ENCODE measurements at places on chromosomes 2 and 18.

GRCh38 chr2:174778085-174778981, 14.1 kb upstream of the CHRNA1 start:
- peak; percentile 44 for DNase-seq

GRCh38 chr2:34604164-34604563, 1005.1 kb upstream of the FAM98A start:
- no peak for DNase-seq

- no peak for DNase-seq
Measured at GRCh38 chr2:208669394-208669793, 262.8 kb downstream of the PTH2R start.

DNA sequence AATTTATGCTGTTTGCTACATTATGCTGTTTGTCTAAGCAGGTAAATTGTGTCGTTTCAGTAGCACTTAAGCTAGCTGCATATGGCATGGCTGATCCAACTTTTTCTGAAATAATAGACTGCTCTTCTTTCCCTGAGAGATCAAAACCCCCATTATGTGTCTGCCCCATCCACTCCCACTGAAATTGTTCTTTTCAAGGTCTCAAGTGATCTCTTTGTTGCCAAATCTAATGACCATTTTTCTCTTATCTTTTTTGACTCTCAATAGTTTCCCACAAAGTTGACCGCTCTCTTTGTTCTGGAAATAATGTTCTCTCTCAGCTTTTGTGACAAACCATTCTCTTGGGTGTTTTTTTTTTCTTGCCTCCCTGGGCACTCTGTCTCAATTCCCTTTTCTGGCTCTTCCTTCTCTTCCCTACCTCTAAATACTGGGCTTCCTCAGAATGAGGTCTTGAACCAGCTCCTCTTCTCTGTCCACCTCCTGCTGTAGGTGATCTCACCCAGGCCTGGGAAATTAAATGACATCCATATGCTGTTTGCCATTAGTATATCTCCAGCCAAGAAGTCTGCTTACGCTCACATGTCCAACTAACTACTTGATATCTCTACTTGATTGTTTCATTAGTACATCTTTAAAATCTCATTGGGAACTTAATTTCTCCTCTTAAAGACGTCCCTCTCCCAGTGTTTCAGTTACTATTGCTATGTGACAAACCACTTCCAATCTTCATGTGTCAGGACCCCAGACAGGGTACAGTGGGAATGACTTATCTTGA, 107.3 kb upstream of the TLK1 start:
- DNase-seq, result no peak

GRCh38 chr2:235779444-235779896, 285.6 kb downstream of the AGAP1 start:
- peak; percentile 31 for DNase-seq

GRCh38 chr18:78926243-78926615, 53.4 kb upstream of the SALL3 start:
- DNase-seq, result no peak

DNA sequence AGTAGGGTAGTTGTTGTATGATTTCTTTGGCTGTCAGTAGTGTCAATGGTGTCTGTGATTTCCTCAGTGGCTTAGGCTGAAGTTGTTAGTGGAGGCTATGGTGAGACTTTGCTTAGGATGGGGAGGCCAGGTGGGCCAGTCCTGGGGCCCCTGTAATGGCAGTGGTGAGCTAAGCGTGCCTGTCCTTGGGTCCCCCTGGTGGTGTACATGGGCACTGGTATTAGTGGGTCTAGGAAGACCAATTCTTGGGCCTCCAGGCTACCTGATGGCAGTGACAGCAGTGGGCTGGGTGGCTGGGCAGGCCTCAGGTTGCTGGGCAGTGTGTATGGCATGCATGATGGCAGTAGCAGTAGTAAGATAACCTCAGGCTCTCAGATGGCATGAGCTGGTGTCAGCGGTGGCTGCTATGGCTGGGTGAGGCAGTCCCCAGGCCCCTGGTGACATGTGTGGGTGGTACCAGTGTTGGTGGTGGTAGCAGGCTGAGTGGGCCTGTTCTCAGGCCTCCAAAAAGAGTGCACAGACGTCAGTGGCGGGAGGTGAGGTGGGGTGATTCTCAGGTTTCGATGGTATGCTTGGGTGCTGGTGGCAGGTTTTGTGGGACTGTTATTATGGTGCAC, 103.2 kb downstream of the KLHL14 start:
- no peak for DNase-seq

DNA sequence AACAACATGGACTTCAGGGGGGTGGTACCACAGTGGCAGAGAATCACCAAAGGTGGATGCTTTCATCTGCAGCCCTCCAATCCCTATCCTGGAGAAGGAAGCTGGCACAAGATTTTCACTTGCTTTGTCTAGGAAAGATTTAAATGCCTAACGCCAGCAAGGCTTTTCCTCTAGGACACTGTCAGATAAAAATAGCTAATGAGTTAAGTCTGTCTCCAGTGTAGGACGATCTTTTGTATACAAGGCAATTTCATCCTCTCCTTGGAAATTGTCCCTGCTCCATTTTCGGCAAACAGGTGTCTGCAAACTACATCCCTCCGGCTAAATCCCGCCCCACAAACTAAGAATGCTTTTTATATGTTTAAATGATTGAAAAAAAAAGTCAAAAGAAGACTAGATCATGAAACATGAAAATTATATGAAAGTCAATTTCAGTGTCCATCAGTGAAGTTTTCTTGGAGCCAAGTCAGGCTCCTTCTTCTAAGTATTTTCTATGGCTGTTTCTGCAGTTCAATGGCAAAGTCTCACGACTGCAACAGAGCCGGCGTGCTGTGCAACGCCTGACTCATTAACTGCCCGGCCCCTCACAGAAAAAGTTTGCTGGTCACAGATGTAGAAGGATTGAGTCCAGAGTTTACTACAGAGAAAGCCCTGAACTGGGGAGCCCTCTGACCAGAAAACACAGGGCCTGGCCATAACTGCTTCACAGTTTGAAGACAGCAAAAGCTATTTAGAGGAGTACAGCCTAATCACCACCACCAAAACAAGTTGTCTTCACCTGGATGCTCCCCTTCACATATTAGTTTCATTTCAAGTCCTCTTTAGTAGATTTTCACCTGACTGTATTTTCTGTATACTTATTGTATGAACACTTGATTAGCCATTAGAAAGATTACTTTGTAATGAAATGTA, 52.3 kb downstream of the PIEZO2 start:
- DNase-seq, result no peak

- no peak for DNase-seq
Measured at GRCh38 chr2:188478724-188479123, 187.1 kb downstream of the GULP1 start.

DNA sequence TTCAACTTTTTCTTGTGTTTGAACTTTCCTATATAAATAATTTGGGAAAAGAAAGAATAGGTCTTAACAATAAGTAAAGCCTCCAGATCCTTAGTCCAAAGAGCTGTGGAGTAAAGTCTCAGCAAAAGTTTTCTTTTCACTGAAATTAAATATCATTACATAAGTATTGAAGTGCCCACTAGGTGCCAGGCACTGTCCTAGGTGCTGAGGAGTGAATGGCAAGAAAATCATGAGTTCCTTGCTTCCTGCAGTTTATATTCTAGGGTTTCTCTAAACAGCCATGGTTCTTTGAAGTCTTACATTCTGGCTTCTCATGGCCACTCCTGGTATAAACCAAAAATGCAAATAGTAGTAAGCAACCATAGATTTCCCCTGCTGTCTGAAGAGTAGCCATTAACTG, 59.7 kb downstream of the SPP2 start:
- DNase-seq, result no peak

DNA sequence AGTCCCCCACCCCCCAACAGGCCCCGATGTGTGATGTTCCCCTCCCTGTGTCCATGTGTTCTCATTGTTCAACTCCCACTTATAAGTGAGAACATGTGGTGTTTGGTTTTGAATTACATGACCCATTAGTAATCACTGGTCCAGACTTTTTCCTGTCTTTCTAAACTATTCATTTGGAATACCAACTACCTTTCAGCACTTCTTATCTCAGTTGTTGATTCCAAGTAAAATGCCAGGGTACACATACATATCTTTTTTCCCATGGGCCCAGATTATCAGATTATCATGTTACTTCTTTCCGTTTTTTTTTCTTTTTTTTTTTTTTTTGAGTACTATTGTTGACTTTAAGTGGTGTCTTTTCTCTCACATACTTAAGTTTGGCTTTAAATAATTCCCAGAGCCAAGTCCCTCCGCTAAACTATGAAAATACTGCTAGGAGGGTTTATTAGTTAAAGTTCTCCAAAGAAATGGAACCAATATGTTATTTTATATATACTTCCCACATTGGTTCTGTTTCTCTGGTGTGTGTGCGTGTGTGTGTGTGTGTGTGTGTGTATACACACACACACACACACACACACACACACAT, 389.3 kb downstream of the IRS1 start:
- DNase-seq, result no peak

DNA sequence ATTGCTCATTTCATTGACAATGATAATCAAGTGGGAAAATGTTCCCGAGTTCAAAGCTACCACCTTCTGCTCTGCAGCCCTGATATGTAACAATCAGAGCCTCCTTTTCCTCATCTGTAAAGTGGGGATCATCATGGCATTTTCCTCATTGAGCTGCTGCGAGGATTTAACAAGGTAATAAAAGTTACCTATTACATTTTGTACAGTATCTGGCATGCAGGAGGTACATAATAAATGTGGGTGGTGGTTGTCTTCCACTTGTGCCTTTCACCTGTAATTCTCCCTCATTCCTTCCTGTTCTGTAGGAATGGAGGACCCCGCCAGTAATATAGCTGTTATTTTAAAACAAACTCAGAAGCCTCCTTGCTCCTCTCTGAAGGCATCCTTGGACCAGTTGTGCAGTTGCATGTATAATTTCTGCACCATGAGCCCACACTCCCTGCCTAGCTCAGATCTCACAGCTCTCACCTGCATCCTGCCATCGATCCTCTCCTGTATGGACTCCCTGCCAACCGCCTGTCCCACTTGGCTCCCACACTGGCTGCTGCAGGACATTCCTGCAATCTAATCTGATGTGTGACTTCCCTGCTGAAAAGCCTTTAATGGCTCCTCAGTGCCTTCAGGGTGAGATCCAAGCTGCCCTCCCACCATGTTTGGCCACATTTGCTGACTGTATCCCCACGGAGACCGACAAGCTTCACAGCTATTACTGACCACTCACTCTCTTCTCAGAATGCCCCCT, 350.4 kb downstream of the EN1 start:
- no peak for DNase-seq

DNA sequence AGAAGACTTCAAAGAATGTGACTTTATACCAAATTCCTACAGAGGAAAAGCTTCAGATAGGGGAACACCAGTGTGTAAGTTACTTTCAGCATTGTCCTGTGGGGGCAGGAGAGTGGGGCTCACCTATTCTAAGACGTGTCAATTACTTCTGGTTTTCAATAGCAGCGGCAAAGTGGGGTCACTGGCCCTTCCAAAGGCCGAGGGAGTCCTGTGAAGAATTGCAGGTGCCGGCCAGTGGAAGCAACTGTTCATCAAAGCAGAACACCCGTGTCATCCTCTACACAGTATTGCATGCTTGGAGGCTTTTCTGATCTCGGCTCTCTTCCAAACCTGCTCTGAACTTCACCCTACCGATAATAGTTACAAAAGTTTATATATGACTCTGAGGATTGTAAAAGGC, 1176.5 kb upstream of the TMEFF2 start:
- DNase-seq, result no peak

GRCh38 chr2:85994421-85994777, 105.6 kb upstream of the ST3GAL5 start:
- DNase-seq, result no peak

DNA sequence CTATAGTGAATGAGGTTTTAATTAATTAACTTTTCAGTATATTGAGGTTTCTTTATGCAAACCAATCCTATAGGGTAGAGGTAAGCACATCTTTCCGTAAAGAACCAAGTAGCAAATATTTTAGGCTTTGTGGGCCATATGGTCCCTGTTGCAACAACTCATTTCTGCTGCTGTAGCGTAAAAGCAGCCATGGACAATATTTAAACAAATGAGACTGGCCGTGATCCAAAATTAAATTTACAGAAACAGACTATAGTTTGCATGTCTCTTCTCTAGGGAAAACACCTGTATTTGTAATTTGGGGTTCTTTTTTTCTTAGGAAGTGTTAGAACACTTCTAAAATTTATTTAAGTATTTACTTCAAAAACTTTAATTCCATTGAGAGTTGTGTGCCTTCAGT, 104.3 kb downstream of the KYNU start:
- DNase-seq, result no peak

DNA sequence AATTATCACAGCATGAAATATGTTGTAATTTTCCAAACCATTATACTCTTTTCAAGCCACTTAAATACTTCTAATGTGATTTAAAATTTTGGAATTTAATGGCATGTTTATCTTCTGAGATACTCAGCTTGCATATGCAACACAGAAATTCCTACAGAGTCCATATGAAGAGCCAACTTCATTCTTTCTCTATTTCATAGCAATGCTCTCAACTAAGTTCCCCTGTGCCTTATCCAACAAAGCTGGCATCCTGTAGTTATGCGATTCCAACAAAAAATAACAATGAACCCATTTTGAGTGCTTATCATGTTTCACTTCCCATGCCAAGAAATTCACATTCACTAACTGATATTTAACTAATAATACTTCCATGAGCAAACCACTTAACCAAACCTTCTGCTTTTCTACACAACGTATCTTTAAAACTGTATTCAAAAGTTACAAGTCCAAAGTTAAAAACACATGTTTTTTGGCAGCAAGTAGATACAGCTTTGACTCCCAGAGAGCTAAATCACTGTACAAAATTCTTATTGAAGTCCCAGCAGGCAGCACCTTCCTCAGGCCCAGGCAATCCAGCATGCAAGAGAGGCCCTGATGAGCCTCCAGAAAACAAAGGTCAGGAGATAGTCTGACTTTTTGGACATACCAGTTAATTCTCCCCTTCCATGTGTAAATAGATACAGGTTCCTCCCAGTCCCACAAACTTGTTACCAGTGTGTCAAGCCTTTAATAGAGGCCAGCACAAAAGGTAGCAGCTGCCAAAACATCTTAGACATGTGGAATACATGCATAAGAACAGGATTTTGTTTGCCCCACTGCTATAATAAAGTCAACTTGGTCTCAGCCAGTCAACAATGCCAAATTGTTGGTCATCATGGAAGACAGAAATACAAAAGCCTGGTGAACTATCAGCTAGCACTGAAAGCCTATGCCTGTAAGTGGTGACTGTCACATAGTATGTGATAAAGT, 113.1 kb upstream of the WDR75 start:
- DNase-seq, result no peak

GRCh38 chr2:44051593-44052347, 56.0 kb upstream of the LRPPRC start:
- DNase-seq, result no peak

DNA sequence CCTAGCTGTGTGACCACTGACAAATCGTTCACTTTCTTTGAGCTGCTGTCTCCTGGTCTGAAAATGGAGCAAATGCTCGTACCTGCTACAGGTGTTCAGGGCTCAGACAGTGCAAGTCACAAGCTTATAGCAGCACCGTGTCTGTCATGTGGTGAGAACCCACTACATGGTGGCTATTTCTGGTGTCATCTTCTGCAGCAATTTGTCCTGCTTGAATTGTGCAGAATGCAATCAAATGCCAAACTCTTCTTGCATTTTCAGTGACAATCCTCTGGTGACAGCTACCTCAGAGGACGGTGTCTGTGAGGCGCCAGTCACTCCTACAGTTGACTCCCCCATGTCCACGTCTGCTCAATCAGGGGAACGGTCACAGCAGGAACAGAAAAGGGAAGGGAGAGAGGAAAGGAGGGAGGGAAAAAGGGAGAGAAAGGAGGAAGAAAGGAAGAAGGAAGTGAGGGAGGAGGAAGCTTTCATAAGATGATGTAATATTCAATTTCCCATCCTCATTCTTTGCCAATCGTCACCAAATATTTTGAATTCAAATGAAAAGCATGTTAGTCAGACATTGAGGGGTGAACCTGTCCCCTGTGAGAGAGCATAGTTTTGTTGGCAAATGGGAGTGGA, 122.2 kb downstream of the BCL2 start:
- no peak for DNase-seq

Data from activated CD4-positive, alpha-beta T cell treated with anti-CD3 and anti-CD28 coated beads for 1 hour (primary cell).